ENCODE measurements at places on chromosomes 1 and 21.
A peak's percentile ranks its signal among the peaks of the same experiment; 100 is the strongest.

GRCh38 chr21:41876928-41877652 is 2.1 kb downstream of the PRDM15 start:
- DNase-seq: no peak

DNA sequence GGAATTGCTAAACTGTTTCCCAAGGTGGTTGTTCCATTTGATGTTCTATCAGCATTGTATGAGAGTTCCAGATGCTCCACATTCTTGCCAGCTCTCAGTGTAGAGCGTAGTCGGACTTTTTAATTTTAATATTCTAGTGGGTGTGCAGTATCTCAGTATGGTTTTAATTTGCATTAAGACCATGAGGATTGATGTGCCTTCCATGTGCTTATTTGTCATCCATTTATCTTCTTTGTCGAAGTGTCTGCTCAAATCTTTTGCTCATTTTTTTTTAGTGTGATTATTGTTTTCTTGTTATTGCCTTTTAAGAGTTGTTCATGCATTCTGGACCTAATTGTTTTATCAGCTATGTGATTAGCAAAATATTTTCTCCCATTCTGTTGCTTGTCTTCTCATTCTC is 13.8 kb upstream of the GUCA2B start:
- DNase-seq: no peak

DNA sequence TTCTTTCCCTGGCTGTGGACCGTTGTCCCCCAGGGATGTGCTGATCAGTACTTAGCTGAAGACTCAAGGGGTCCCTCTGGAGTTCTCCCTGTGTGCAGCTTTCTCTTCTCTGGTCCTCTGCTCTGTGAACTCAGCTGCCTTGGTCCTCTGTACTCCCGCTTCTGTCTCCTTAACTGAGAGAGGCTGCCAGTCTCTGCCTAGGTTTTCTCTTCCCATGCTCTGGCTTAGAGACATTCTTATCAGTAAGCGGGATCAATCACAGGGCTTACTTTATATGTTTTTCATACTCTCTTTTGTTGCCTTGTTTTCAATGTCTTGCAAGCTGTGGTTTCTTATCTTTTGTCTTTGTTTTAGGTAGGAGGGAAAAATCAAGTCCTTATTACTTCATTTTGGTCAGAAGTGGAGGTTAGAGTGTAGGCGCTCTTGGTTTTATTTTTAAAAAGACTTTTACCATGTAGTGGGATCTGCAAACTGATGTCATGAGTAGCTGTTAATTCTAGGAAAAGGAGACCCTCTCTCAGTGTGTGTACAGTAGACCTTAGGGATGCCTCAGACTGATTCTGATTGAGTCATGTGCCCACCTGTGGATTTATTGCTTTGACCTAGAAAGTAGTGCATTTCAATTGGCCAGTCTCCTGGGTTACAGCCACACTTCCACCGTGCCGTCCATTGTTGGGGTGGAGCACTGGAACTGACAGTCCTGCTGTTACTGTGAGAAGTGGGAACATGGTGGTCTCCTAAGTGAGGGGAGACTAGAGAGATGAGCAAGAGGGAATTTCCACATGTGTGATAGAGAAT is 46.6 kb downstream of the TTC3 start:
- DNase-seq: no peak

- DNase-seq: no peak
Measured at GRCh38 chr1:246629030-246629429, 62.8 kb downstream of the CNST start.

DNA sequence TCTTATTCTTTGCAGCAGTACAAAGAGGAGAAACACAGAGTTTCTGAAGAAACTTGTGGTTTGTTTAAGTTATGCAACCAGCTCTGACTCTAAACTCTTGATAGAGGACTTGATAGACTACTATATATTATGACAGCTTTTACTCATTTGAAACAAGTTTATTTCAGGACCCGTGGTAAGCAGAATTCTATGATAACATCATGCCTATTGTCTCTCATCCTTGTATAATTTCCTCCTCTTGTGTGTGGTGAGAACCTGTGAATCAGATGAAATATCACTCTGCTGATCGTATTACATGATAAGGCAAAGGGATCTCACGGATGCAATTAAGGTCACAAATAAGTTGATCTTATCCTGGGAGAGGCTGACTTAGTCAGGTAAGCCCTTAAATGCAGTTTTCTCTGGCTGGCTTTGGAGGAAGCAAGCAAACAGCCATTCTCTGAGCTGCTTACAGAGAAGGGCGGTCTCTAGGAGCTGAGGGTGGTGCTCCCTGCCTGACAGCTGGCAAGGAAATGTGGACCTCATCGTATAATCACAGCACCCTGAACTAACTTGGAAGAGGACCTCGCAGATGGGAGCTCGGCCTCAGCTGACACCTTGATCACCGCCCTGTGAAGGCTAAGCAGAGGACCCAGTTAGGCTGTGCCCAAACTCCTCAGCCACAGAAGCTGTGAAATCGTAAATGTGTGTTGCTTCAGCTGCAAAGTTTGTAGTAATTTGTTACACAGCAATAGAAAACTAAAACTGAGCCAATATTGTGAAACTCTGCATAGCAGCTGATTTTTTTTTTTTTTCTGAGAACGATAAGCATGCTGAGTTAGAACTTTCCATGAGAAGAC is 151.1 kb upstream of the DPT start:
- DNase-seq: no peak

DNA sequence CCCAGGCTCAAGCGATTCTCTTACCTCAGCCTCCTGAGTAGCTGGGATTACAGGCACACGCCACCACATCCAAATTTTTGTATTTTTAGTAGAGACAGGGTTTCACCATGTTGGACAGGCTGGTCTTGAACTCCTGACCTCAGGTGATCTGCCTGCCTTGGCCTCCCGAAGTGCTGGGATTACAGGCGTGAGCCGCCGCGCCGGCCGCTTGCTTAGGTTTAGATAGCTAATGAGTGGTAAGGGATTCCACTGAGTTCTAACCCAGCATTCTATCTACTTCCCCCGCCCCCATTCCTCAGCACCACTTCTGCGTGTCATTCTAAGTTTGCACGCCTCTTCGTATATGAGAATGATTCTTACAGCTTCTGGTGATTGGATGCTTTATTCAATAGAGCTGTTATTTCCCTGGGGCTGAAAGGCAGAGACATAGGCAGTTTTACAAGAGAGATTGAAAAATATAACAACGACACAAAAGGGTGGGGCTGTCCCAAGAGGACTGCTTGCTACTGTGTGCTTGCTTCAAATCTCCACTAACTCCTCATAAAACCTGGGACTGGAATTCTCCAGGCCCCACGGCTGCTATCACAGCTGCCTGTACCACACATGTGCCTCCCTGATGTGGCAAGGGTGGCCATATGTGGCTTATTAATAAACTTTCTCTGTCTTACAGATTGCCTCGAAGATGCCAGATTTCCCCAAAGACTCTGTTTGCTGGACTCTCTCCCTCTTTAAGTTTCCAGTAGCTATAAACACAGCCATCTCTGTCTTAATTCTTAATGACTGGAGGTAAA is 23.7 kb upstream of the GREM2 start:
- DNase-seq: no peak

DNA sequence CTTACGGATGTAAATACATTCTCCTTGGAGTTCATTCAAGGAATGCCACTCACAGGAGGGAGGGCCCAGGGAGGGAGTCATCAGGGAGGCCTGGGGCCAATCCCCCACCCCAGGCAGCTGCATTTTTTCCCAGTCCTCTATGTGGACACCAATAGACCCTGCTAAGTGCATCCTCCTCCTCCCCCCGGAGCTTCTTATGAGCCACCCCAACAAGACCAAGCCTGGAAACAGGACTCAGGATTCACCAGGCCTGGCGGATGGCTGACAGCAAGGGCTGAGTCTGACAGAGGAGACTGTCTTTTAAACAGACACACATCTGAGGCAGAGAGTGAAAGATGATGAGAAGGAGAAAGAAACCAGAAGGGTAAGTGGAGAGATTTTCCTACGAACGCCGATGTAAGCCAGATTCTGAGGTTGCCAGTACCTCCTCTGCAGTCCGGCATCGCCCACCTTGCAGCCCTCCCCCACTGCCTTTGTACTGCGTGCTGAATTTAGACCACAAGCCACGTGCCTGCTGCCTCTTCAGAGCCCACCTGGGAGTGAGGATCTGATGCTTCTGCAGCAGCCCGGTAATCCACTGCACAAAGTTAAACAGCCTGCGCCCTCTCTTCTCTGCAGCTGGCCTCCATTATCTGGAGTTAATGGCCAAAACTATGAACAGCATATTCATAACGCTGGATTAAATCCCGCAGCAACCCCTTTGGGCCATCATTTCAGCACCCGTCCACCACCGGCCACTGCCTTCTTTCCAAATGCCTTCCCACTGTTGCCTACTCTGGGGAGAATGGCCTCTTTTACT is 17.6 kb upstream of the SFPQ start:
- peak; percentile 11 for DNase-seq

DNA sequence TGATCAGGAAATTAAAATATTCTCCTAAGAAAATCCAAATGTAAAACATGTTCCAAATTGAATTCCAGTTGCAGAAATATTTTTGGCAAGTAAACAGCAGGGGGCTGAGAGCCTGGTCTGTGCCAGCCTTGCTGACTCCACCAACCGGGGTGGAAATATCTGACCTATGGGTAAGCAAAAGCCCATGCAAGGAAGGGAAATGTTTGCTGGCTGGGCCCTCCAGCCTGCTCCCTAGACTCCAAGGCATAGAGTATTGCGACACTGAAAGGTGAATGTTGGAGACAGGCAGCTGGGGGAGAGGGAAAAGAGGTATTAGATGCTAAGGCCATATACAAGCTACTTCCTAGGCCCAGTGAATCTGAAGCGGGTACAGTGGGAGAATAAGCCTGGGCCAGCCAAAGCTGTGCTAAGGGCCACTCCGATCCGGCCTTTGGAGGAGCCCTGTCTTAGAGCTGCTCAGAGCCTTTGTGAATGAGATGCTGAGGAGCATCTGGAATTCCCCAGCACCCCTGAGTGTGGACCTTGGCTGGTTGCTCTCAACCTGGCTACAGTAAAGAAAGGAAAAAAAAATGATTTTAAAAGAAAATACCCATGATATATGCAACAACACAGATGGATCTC is 24.9 kb upstream of the ATP1B1 start:
- no peak for DNase-seq

Data from neuronal stem cell (in vitro differentiated cells).